Esophagus squamous epithelium (tissue), 5 donors: ENCODE measurements at places on chromosomes 7 and 10.

- DNase-seq: no peak
- H3K4me3 ChIP-seq: no peak overlapping the region
- peaks cover 8% of the 10 kb centered on the region for H3K4me1 ChIP-seq
Observed at GRCh38 chr7:51611937-51612336, 295.3 kb upstream of the COBL start.

DNA sequence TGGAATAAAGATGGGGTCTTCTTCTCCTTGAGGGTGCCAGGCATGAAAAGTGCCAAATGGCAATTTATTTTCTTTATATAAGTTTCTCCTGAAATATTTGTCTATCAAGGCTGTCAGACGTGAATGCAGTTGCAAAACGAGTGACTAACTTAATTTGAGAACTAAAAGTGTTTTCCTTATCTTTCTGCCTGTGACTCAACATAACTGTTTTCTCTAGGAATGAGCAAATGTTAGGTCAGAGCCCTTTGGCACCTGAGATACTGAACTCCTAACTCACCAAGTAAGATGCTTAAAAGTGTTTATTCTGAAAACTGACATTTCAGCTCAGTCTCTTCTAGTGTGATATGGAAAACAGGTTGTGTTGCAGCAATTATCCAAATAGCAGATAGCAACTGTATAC is 197.0 kb downstream of the STK31 start:
- no peak overlapping the region for H3K27ac ChIP-seq
- no peak overlapping the region for H3K4me3 ChIP-seq
- no peaks in the 10 kb centered on the region for H3K36me3 ChIP-seq
- H3K4me1 ChIP-seq: no peaks in the 10 kb centered on the region
- DNase-seq: no peak

GRCh38 chr7:137993395-137993743 is 8.5 kb downstream of the CREB3L2 start:
- H3K4me1 ChIP-seq: peaks cover 94% of the 10 kb centered on the region
- no peaks in the 10 kb centered on the region for H3K27me3 ChIP-seq
- no peak overlapping the region for H3K4me3 ChIP-seq
- no peak for DNase-seq
- H3K27ac ChIP-seq: peak overlapping the region; percentile 50

GRCh38 chr7:27169658-27170425 is 4.3 kb downstream of the HOXA10 start:
- peaks cover 30% of the 10 kb centered on the region for H3K4me1 ChIP-seq
- no peaks in the 10 kb centered on the region for H3K36me3 ChIP-seq
- peak overlapping the region; percentile 23 for H3K4me3 ChIP-seq
- no peak overlapping the region for H3K27ac ChIP-seq
- DNase-seq: no peak
